ENCODE measurements at places on chromosomes 11 and 22.

- DNase-seq: no peak
These were observed 918 bp upstream of the CAPN5 start for GRCh38 chr11:77065878-77066228.

- no peak for DNase-seq
These were observed 148.3 kb upstream of the RASSF10 start for GRCh38 chr11:12860827-12861226.

- peak; percentile 88 for DNase-seq
These were observed 966 bp downstream of the AHNAK start for GRCh38 chr11:62545437-62546243.

GRCh38 chr11:47392546-47393162, 14.3 kb upstream of the SPI1 start:
- no peak for DNase-seq

DNA sequence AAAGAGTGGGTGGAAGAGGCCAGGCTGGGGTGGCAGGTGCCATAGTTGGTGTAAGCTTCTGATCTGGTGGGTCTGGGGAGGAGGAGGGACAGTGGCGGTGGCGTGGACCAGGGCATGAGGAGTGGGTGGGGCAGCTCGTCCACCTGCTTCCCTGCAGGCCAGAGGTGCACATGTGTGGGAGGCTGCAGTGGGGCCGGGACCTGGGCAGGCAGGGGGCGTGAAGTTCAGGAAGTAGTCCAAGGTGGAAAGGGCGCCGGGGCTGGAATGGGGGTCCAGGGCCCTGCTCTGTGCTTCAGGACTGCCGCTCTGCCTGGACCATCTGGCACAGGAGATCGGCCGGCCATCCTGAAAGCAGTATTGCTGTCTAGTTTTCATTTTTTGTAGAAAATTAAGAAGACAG, 15.9 kb downstream of the RIBC2 start:
- DNase-seq: no peak

DNA sequence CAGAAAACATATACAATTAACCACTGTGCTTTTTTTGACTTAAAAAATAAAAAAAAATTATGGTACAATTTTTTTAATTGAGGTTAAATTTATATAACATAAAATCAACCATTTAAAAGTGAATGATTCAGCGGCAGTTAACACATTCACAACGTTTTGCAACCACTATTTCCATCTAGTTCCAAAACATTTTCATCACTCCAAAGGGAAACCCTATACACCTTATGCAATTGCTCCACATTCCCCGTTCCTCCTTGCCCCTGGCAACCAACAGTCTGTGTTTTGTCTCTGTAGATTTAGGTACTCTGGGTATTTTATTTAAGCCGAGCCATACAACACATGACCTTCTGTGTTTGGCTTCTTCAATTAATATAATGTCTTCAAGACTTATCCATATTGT, 15.3 kb downstream of the DDI1 start:
- no peak for DNase-seq

GRCh38 chr11:19680829-19681368, 31.7 kb upstream of the NAV2 start:
- DNase-seq: no peak

Measured in OCI-M1 (cell line).